Stimulated activated CD4-positive, alpha-beta T cell treated with anti-CD3 and anti-CD28 coated beads, Interleukin-12 subunit alpha, Interleukin-12 subunit beta, amount 100 ng/mL, for 48 hours (primary cell): ENCODE measurements at places on chromosomes 3 and 15.

DNA sequence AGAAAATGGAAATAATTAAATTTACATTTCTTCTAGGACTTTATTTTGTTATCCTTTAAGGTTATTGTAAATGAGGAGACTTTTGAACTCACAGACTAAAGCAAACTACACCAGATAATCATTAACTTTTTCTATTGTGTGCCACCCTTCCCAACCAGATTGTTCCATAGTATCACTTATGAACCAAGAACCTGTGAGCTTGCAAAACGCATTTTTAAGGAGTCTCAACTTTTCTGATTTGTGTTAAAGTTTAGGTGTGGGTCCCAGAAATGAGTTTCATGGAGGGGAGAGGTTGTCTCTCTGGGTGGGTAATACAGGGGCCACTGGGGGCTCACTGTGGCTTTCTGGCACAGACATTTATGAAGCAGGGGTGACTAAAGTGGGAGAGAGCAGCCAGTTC is 75.7 kb downstream of the IGF1R start:
- DNase-seq = no peak

GRCh38 chr3:56839784-56840715 is 38.3 kb upstream of the ARHGEF3 start:
- DNase-seq = no peak

- DNase-seq = no peak
Observed at GRCh38 chr3:50708620-50709019, 33.9 kb downstream of the DOCK3 start.

DNA sequence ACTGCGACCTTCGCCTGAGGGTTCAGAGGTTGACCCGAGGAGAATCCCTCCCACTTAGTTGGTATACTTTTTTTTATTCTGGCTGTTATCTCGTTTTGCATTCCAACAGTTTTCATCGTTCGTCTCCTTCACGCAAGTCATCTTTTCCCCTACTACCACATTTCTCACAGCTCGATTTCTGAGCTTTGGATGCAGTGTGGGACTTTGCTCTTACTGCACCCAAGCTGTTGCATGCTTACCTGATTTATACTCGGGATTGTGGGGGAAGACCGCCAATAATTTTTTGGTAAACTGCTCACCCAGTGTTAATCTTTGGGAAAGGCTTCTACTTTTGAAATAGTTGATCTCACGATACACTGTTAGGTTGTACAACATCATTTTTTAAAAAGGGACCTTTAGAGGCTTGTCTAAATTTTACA is 702 bp downstream of the TBC1D23 start:
- DNase-seq = no peak

DNA sequence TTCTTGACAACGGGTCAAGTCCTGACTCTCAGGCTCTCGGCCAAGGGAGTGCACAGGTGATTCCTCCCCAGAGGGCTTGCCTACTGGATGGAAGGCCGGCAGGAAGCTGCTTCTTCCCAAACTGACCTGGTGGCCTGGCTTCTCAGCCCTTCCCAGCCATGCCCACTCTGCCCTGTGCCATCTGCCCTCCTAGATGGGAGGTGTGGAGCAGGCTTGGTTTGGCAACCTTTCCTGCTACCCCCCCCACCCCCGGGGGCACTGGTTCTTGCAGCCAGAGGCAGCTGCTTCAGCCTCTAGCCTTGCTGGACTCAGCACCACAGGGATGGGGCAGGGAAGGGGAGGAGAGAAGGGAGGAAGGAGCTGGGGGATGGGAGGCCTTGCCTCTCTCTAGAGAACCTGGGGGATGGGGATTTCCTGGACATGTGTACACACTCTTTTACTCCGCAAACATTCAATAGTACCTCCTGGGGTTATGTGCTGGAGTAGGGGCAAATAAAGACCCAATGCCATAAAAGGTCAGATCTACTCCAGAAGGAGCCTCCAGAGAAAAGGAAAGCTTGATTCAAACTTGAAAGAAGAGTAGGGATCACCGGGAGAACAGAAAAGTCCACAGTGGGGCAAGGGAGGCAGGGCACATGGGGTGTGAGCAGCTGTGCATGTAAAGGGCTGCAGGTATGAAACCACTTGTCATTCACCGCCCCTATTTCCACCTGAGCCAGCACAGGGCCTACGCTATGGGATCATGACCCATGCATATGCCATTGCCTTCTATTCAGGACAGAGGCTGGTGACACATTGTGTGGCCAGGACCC is 4.2 kb upstream of the DAPK2 start:
- no peak for DNase-seq
